Right forelimb (tissue), 1 donor: ENCODE measurements at places on chromosomes 3 and 15.
A peak's percentile ranks its signal among the peaks of the same experiment; 100 is the strongest.

DNA sequence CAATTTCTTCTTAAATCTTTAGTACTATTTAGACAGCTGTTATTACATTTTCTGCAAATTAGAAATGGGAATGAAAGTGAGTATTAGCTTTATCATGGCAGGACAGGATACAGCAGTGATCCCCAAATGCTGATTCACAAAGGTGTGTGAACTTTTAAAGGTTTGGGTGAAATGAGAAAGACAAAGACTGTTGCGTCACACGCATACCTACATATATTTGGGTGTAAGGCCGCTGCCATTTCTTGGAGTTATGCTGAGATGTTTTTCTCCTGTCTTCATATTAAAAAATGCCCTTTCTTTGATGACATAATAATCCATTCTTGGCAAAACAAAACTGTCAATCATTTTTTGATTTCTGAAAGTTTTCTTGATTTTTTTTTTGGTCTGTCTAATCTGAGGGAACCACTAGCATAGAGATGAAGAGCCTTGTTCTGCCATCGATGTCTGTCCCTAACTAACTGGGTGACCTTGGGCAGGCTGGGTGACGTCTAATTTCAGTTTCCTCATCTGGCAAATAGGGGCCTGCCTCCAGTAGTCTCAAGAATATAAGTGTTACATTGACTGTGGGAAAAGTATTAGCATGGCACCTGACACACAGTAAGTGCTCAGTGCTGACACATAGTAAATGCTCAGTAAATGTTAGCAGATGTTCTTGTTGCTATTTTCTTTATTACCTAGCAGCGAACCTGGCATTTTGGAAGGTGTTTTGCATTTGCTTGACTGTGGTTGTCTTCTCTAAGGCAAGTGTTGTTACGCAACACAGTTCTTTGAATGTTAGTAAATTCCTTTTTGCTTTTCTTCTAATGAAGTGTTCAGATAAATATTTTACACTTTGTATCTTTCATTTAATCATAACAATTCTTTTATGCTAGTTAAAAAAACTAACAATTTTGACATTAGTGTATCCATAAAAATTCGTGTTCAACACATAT, 5.0 kb downstream of the MITF start:
- DNase-seq, result no peak

DNA sequence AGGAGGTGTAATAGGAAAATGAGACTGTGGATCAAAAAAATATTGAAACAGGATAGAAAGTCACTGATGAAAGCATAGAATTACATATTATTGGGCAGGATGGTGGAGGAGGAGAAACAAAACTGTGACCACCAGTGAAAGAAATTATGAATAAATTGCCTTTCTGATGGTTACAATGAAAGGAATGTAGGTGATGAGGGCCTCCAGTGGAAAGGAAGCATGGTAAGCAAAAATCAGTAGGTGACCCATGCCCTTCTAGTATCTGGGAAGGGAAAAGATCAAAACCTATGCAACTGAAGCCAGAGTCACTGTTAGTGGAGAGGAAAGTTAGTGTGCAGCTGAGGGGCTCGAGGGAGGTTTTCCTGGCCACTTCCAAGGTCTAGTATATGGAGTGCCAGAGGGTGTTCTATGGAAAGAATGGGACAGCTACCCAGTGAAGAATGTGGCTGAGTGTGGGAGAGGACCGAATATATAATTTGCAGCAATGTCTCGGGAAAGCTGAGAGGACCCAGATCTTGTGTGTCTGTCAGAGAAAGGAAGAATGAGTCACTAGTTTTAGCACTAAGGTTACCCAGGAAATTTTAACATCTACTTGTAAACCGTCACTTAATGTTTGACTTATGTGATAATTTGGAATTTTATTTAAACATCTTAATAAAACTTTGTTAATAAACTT, 146.2 kb downstream of the NFKBIZ start:
- no peak for DNase-seq

GRCh38 chr15:78933823-78934654, 10.8 kb downstream of the CTSH start:
- peak; percentile 82 for DNase-seq

DNA sequence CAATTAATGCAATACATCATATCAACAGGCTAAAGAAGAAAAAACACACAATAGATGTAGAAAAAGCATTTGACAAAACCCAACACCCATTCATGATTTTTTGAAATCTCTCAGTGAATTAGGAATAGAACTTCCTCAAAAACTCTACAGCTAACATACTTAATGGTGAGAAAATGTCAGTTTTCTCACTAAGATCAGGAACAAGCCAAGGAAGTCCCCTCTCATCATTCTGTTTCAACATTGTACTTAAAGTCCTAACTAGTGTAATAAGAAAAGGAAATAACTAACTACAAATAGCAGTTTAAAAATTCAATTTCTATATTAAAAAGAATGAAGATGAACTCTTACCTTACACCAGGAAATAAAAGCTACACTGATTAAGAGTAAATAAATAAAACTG, 77.8 kb downstream of the DCLK3 start:
- DNase-seq, result no peak

GRCh38 chr3:71532639-71533395, 50.7 kb downstream of the FOXP1 start:
- DNase-seq, result no peak

DNA sequence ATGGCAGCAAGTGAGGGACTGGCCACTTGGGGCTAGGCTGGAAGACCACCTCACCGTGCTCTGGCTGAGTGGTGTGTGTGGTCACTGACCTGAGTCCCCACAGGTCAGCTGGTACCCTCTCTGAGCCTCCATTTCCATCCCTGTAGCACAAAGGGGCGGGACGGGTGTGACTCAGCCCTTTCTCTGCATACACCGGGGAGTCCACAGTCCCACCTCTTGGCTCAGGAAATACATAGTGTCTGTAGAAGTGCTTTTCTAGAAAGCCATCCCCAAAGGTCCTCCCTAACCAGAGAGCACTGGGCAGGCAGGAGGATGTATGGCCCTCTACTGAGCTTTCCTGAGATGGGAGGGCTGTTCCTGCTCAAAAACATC, 27.2 kb downstream of the WNT7A start:
- DNase-seq, result no peak

GRCh38 chr15:40441565-40442531, 1.1 kb downstream of the BAHD1 start:
- no peak for DNase-seq

GRCh38 chr3:51295625-51296024, 89.5 kb upstream of the MANF start:
- no peak for DNase-seq

- DNase-seq, result no peak
Measured at GRCh38 chr3:62356356-62356755, 17.0 kb downstream of the FEZF2 start.

GRCh38 chr3:17945799-17946399, 203.5 kb upstream of the TBC1D5 start:
- DNase-seq, result no peak

DNA sequence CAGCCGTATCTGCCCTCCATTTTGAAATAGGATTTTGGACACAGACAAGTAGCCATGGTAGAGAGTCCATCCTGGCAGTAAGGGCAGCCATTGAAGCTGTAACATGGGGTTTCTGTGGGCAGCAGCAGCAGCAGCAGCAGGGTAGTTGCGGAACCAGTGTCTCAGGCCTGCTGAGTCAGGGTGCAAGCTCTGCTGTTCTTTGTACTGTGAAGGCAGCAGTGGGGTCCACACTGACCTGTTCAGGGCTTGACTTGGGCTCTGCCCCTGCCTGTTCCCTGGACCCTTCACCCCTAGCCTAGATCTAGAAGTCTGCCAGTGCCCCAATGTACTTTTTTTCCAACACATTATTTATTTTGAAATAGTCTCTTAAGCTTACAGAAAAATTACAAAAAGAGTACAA, 9.7 kb downstream of the PEX5L start:
- no peak for DNase-seq

DNA sequence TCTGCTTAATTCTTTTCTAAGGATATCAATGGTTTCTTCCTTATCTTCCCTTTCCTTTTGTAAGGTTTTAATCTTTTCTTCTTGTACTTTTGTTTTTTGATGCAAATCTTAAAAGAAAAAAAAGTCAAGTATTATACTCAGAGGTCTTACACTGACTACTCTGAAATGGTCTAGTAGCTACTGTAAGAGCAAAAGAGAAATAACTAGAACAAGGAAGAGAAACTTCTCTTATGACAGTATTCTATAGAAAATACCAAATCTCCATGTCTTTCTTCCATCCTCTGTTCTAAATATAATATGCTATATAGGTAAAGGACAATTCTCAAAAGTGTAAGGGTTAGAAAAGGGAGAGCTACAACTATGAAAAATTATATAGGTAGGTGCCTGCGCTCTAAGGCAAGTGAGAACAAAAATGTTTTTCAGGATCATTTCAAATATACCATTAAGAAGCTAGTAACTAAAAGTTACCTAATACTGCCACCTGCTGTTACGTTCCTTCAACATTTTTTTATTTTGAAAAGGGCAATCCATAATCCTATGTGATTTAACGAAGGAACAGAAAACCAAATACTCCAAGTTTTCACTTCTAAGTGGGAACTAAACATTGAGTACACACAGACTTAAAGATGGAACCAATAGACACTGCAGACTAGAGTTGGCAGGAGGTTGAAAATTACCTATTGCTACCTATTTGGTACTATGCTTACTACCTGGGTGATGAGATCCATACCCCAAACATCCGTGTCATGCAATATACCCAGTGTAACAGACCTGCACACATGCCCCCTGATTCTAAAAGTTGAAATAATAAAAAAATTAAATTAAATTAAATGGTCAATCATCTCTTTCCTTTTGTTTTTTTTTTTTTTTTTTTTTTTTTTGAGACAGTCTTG, 36.7 kb downstream of the CIP2A start:
- no peak for DNase-seq

DNA sequence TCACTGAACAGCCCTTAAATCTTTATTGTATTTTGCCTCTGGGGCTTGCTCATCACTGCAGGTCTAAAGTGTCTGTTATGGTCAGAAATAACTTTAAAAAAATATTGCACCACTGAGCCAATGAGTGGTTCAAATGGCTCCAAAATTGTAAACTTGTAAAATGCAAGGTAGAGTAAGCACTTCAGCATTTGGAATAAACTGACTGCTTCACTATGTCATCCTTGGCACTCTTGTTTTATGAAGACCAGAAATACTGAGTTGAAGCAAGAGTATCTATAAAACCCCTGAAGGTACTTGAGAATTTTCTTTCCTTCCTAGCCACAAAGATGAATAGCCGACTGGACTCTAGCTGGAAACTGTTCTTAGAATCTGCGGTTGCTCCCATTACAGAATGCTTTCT, 390.3 kb upstream of the DPH6 start:
- DNase-seq, result no peak

GRCh38 chr15:44064706-44065105, 130.4 kb downstream of the FRMD5 start:
- no peak for DNase-seq

DNA sequence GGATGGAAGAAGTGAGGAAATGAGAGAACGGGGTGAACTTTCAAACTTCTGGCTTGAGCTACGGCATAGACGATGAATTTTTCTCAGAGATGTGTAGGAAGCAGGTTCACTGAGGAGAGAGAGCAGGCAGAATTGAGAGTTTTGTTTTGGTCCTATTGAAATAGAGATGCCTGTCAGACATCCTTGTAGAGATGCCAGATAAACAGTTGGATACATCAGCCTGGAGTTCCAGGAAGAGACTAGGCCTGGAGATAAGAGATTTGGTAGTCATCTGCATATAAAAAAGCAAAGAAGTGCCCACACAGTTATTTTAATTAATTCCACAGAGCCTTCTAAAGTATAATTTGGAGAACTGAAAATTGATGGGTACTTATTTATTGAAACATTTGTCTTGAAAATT, 495.6 kb downstream of the IL5RA start:
- no peak for DNase-seq

GRCh38 chr3:185927501-185928200, 10.2 kb downstream of the TRA2B start:
- no peak for DNase-seq

DNA sequence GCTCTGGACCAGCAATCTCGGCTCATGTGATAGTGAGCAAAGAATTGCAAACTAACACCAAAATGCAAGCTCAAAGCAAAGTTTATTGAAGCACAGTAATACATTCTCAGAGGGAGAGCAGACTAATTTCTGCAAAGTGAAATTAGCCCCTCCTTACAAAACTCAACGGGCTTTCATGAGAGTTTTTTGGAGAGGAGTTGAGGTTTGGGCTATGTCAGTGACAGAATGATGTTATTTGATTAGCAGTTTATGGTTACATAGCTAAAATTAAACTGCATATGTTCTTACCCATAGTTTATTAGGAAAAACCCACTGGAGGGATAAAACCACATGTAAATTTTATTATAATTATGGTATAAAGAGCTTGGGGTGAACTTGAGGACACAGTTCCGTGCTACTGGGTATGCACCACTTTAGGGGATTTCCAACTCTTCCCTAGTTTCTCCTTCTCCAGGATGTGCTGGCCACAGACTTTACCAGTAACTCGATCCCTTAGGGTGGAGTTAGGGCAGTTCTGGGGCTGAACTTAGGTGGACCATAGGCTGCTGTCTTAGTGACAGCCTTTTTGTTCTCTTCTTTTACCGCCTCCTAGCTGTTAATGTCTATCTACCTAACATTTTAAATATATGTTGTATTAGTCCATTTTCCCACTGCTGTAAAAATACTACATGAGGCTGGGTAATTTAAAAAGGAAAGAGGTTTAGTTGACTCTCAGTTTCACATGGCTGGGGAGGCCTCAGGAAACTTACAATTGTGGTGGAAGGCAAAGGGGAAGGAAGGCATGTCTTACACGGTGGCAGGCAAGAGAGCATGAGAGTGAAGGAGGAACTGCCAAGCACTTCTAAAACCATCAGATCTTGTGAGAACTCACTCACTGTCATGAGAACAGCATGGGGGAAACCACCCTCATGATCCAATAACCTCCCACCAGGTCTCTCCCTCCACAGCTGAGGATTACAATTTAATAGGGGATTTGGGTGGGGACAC, 8.9 kb upstream of the AADACL2 start:
- no peak for DNase-seq

GRCh38 chr3:108538083-108538482, 27.7 kb upstream of the MYH15 start:
- no peak for DNase-seq

GRCh38 chr3:183591881-183592521, 36.5 kb upstream of the KLHL6 start:
- DNase-seq, result no peak

- no peak for DNase-seq
Measured at GRCh38 chr15:90419738-90420406, 31.8 kb downstream of the IQGAP1 start.

- DNase-seq, result no peak
Measured at GRCh38 chr15:101338502-101339057, 43.5 kb upstream of the SNRPA1 start.

GRCh38 chr3:168249205-168249549, 153.5 kb upstream of the GOLIM4 start:
- no peak for DNase-seq

DNA sequence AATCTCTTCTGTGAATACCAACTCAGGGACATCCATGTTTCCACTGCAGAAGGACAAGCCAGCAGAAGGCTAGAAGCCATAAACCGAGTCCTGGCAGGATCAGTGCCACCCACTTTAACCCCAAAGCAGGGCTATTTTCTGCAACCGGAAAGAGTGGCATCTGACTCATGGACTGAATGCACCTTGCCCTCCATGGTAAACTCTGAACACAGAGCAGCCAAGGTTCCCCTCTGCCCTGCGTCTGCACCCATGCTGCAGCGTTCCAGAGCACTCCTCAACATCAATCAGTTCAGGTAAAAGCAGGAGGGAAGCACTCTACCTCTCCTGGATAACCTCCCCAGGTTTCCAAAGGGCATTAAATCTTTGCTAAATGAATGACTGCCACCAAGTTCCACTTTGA, 801 bp upstream of the NGRN start:
- DNase-seq, result no peak

GRCh38 chr3:64422192-64422591, 196.9 kb upstream of the PRICKLE2 start:
- DNase-seq, result no peak
